Stimulated activated CD4-positive, alpha-beta T cell treated with anti-CD3 and anti-CD28 coated beads, Interleukin-1b, Interleukin-23, amount 100 ng/mL, for 24 hours (primary cell): ENCODE measurements at places on chromosomes 13 and 19.

- DNase-seq, result no peak
Measured at GRCh38 chr19:5575590-5575989, 7.8 kb upstream of the TINCR start.

DNA sequence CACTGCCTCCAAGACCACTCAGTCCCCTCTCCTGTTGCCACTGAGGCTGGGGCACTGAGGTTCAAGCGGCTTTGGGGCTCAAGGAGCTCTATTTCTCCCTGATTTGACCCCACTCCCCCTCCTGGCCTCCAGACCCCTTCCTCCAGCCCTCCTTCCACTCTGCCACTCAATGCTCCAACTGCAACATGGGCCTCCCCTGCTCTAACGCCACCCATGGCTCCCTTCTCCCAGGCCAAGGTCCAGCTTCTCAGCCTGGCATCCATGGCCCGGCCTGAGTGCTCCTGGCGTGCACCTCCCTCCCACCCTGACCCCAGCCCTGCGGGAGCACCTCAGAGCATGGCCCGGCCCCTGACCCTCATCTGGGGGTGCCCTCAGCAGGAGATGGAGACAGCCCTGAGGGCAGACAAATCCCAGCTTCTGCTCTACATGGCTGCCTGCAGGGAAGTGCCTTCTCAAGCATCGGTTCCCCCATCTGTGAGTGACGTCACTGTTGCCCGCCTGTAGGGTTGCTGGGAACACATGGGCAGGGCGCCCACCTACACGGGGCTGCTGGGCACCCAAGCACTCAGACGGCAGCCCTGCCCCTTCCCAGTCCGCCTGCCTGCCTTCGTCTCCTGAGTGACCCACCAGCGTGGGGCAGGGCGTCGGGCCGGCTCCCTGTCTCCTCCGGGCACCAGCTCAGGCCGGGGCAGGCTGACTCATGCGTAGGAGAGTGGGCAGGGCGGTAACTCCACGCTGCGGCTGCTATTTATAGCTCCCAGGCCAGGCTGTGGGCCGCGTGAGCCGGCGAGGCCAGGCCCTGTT, 1.6 kb upstream of the DIRAS1 start:
- no peak for DNase-seq

GRCh38 chr13:24152292-24153214, 8.0 kb upstream of the SPATA13 start:
- no peak for DNase-seq

DNA sequence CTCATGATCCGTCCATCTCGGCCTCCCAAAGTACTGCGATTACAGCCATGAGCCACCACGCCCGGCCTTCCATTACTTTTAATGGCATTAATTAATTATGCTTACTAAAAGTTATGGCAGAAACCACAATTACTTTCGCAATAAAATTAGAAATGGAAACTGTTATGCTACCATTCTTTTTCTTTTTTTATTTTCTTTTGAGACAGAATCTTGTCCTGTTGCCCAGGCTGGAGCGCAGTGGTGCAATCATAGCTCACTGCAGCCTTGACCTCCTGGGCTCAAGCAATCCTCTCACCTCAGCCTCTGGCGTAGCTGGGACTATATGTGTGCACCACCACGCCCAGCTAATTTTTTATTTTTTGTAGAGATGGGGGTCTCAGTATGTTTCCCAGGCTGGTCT, 4.6 kb upstream of the BST2 start:
- no peak for DNase-seq

- no peak for DNase-seq
Measured at GRCh38 chr13:37526710-37527473, 71.7 kb downstream of the POSTN start.

DNA sequence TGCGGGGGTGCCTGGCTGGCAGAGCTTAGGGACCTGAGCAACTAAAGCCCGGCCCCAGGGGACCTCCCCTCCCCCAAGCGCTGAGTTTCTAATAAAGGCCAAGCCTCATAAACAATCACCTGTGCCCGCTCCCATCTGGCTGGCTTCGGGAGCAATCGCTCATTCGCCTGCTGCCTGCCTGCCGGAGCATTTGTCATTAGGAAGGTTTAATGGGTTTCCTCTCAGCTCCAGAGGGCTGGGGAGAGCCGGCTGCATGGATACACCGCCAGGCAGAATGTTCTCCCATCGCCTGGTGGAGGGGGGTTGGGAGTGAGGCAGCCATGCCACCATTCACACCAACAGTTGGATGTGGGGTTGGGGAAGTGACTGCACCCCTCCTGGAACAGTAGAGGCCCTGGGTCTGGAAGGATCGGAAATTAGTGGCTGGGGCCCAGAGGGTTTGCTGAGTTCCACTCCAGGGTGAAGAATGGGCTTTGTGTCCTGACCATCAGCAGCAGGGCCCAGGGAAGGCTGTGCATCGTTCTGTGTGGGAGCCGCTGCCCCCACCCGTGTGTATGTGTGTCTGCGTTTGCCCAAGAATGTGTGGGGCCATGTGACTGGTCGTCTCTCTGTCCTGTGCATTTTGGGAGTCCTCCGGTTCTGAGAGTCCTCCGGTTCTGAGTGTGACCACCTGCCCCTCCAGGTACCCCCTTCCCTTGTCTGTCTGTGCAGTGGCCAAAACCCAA, 15.3 kb downstream of the PIN1 start:
- no peak for DNase-seq

DNA sequence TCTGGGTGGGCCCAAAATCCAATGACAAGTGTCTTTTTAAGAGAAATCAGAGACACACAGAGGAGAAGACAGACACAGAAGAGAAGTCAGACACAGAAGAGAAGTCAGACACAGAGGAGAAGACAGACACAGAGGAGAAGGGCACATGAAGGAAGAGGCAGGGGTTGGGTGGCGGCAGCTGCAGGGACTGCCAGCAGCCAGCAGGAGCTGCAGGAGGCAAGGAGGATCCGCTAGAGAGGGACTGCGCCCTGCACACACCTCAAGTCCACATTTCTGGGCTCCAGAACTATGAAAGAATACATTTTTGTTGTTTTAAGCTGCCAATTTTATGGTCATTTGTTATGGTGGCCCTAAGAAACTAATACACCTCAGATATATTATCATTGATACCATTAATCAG, 140.6 kb downstream of the ZIC5 start:
- no peak for DNase-seq

DNA sequence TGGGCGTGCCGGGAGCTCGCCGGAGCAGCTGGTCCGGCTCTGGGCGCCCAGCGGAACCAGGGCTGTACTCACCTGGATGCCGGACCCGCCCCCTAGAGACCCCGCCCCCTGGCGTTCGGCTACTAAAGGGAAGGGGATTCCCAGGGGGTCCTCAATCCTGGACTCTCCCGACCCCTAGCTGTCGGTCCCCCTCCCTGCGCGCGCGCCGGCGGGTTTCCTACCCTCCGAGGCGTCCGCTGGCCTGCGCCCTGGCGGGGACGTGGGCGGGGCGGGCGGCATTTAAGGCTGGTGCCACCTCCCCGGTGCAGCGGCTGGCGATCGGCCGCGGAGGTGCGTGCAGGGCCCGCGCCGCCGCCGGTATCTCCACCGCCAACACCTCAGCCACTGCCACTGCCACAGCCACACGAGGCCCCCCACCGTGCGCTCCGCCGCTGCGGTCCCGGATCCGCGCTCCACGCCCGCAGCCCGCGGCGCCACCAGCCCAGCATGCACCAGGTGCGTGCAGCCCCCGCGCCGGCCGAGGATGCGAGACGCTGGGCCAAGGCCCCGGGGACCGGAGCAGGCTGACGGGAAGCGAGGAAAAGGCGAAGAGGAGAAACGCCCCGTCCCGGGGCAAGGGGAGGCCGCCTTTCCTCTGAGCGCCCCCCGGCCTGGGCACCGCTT, at the start of gene ATP12A:
Gene ATP12A, plus strand, starts transcription at position 151 of the 663 bp plus-strand sequence. Its CDS starts 336 bp downstream, at position 487.
- DNase-seq, result no peak

DNA sequence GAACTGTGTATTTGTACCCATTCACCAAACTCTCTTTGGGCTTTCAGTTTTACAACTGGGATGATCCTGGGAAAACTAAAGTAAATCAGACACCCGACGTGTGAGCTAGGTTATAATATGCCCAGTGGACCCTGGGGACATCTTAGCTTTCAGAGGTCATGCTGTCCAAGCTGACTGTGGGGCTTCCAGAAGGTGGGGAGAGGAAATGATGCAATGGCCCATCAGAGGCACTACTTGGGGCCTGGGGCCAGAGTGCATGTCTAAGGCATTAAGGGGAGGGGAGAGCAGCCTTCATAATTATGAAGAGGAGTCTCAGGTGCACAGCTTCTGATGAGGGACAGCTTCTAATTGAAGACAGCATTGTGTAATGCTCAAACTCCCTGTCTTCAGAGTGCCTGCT, 30.9 kb downstream of the ALOX5AP start:
- no peak for DNase-seq

DNA sequence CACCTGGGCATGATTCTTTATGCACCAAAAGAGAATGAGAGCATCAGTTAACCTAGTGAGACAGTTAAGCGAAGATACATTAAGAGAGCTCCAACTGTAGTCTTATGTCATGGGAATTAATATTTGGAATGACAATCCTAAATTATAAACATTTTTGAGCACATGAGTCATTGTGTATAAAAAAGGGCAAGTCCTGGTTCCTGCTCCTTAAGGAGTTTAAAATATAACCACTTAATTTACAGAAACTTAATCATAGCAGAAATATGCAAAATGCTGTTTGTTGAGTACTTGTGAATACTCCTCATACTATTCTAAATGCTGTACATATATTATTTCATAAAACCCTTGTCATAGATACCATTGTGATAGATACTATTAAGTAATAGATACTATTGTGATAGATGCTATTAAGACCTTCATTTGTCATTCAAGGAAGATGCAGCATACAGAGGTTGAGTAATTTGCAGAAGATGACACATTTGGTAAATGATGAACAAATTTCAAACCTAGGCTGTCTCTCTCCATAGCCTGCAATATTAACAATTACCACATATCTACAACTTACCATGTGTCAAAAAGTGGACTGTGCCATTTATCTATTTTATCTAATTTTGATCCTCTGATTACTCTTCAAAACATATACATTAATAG, 301.0 kb downstream of the TBC1D4 start:
- DNase-seq, result no peak

DNA sequence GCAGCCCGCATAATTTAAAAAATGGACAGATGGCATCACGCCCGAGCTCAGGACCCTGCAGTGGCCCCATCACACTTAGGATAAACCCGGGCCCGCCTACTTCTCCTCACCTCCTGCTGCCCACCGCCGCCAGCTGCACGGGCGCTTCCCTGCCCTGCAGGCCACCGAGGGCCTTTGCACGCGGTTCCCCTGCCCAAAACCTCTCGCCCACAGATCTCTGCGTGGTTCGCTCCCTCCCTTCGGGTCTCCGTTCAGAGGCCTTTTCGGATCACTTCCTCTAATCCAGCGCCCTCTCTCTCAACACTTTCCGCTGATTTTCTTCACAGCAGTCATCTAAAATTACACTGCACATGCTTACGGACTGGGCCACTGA, 1.8 kb downstream of the SHISA7 start:
- no peak for DNase-seq

GRCh38 chr19:384799-385169, 24.2 kb downstream of the C2CD4C start:
- no peak for DNase-seq

- DNase-seq, result no peak
Measured at GRCh38 chr19:15874821-15875474, 22.9 kb downstream of the CYP4F2 start.

GRCh38 chr13:97141564-97142005, 80.5 kb upstream of the MBNL2 start:
- no peak for DNase-seq

DNA sequence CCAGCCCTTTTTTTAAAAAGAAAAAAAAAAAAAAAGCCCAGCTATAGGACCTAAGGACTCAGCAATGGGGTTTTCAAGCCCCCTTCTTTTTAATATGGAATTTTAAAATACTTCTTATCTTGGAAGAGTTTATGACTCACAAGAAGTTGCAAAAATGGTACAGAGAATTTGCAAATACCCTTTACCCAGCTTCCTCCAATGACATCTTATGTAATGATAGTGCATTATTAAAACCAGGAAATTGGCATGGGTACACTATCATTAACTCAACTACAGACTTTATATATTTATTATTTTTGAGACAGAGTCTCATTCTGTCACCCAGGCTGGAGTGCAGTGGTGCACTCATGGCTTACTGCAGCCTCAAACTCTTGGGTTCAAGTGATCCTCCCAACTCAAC, 16.1 kb downstream of the TMEM38A start:
- DNase-seq, result no peak

DNA sequence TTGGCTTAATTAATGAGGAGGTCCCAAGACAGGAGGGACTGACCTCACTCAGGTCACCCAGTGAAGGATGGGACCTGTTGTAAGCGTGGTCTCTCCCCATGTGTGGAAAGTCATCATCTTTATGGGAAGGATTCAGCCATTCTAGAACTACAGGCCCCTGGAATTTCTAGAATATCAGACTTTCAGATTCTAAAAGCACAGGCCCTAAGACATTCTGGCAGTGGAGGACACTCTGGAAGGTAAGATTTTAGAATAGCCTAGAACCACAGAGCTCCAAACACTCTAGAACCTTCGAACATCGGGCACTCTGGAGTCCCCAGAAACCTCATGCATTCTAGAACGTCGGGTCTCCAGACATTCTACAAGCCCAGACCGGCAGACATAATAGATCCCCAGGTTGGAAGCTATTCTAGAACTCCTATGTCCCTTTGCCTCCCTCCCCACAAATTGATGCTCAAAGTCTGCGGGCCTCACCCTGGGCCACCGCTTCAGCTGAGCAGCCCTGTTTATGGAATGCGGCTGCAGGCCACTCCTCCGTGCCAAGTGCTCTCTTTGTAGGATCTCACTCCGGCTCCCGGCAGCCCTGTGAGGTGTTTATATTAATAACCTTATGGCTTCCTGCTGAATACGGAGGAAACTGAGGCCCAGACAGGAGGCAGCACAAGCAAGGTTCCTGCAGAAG, 1.9 kb upstream of the KLK15 start:
- no peak for DNase-seq

GRCh38 chr13:98374750-98375149, 197.7 kb upstream of the RNF113B start:
- DNase-seq, result no peak

GRCh38 chr13:99265162-99265800, 7.1 kb upstream of the GPR18 start:
- DNase-seq, result no peak

GRCh38 chr19:4018140-4018613, 10.6 kb downstream of the PIAS4 start:
- no peak for DNase-seq

GRCh38 chr19:1264801-1265614, 4.1 kb upstream of the CIRBP start:
- DNase-seq, result no peak

GRCh38 chr13:47661076-47661475, 340.0 kb downstream of the SUCLA2 start:
- no peak for DNase-seq

GRCh38 chr19:30719189-30719998, 347.2 kb downstream of the ZNF536 start:
- DNase-seq, result no peak

GRCh38 chr13:28356561-28357021, 138.3 kb downstream of the FLT1 start:
- DNase-seq, result no peak

GRCh38 chr13:99982731-99983498, 1.3 kb downstream of the ZIC2 start:
- no peak for DNase-seq

- no peak for DNase-seq
Measured at GRCh38 chr13:76854894-76855293, 31.3 kb downstream of the KCTD12 start.
